ENCODE measurements at places on chromosomes 4 and X.

DNA sequence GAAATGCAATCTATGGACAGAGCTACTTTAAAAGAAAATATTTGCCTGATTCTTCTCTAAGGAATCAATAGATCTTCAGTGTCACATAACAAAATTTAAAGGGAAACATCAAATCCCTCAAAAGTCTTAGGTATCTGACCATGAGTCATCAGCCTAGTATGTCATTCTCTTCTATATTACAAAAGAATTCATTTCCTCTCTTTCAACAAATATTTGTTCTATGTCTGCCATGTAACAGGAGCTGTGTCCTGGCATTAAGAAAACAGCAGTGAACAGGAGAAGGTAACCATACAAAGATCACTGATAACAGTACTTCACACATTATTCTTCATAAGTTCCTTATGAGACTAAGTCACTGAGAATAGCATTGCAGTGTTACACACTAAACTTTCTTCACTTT, 243.6 kb upstream of the DKK2 start:
- no peak for DNase-seq

GRCh38 chrX:16946361-16946964, at the start of gene REPS2:
TSS of gene REPS2 (plus strand) at chrX:16946658. CDS start at chrX:16946862, 204 bp downstream.
- DNase-seq, result peak; percentile 82

- no peak for DNase-seq
Observed at GRCh38 chr4:57425610-57426009, 315.4 kb upstream of the IGFBP7 start.

- DNase-seq, result no peak
Observed at GRCh38 chrX:120365968-120366367, 4.1 kb downstream of the ATP1B4 start.

- DNase-seq, result no peak
Observed at GRCh38 chr4:1418494-1419285, 12.4 kb upstream of the NKX1-1 start.

DNA sequence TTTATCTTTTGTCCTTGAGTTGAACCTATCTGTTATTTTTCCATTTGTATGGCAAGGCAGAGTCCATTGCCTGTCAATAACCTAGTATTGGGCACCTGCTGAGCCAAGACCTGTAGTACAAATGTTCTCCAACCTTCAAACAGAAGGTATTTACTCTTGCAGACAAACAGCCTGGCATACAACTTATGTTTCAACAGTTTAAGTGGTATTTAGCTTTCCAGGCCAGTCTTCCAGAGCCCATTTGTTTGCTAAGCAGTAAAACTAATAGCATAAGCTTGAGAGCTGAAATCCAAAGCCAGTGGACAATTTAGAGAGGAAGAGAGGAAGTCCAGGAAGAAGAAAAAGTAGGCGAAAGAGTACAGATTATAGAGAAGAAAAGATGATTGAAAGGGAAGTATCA, 979.3 kb downstream of the GLUD2 start:
- no peak for DNase-seq

- no peak for DNase-seq
Observed at GRCh38 chr4:118765399-118765798, 70.5 kb downstream of the SEC24D start.

DNA sequence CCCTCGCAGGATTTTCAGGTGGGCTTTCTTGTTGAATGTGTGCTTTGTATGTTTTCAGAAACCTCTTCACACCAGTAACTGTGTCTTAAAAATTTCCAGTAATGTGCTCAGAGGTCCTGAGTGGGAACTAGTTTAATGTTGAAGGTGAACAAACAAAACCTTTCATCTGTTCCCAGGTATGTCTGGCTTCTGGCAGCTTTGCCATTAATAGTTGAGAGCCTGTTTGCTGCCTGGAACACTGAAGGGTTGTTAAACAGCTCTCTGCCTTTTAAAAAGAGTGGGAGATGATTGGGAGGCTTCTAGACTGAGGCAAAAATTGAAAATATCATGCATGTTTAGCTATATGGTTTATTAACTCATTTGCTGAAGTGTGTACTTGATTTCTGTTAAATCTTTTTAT, 161.2 kb upstream of the AGTR2 start:
- DNase-seq, result no peak

- no peak for DNase-seq
Observed at GRCh38 chr4:168119890-168120289, 27.6 kb downstream of the ANXA10 start.

DNA sequence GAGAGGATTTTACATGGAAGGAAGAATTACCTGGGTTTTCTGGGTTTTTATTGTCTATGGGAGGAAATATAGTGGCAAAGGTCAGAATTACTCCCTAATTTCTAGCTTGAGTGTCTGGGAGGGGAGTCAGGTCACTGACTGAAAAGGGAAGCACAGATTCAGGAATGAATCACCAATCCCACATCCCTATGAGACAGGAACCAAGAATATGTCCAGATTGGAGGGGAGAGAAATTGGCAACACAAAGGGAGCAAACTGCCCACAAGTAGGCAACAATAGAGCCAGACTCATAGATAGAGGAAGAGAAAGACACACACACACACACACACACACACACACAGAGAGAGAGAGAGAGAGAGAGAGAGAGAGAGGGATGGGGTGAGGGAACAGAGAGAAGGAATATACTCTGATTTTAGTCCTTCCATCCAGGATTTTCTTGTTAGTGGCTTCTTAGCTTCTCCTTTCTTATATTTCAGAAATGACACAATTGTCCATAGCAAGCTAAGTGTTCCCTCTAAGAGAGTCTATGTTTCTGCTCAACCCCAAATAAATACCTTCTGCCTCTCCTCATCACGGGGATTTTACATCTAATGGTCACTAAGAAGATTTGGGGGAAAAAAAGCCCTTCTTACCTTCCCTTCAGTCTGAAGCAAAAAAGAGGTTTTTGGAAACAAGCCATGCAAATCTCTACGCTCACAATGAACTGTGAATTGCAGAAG, 12.0 kb downstream of the P2RY10 start:
- no peak for DNase-seq

DNA sequence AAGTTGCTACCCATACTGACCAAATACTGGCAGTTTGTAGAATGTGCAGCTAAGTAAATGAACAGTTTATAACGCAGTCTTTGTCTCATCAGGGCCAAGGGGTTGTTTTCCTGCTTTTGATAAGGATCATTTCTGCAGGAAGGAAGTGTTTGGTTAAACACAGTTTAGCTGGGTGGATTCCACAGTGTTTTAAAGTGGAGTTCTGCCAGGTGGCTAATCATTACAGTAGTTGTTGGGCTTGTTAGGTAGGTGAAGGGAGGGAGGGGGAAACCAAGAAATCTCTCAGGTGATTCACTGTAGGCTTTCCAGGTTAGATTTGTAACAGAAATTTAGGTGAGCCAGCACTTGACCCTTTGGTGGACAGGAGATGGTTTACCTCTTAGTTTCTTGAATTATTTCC, 58.1 kb downstream of the FNIP2 start:
- DNase-seq, result no peak

DNA sequence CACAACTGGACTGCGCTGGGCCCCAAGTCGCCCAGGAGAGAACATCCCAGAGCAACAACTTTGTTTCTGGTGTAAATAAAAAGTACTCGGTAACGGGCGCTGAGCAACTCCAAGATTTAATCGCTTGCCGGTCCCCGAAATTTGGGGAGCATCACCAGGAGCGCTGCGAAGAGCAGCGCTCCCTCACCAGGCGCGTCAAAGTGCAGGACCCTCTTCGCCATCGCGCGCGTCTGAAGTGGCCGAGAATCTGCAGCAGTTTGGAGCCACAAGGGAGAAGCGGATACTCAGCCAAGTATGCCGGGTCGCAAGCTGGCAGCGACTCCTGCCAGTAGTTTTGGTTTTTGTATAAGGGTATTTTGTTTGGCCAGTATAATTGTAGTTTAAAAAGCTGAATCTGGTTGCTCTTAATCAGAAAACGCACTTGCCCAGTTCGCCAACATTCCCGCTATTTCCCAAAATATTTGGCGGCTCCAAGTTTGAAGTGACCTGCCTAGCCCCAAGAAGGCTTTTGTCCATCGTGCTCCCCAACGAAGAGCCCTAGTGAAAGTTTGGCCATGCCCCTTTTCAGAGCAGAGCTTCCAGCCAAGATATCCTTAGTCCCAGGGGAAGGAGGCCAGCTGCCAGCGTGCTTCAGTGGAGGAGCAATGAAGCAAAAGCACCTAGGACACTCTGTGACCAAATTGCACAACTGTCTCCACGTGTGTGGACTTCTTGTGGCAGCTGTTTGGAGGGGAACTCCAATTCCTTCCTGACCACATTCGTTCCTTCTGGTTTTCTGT, 557 bp upstream of the KDR start:
- no peak for DNase-seq

DNA sequence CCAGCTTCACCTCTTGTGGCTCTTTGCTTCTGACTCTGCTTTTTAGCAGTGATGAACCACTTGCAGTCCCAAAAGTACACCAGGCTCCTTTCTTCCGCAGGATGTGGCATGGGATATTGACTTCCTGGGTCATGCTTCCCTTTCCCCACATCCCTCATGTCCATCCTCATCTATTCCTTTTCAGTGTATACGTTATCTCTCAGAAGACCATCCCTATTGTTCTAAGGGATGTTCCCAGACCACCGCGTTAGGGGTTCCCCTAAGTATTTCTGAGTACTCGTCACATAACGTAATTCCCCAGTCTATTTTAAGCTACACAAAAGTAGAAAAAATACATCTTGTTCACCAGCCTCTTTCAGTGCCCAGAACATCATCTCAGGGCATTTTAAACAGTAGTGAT, 71.1 kb upstream of the NLGN4X start:
- DNase-seq, result no peak

- DNase-seq, result no peak
Observed at GRCh38 chrX:114584983-114585842, 1.3 kb downstream of the HTR2C start.

- DNase-seq, result no peak
Observed at GRCh38 chrX:130174045-130174704, 2.4 kb downstream of the RAB33A start.

DNA sequence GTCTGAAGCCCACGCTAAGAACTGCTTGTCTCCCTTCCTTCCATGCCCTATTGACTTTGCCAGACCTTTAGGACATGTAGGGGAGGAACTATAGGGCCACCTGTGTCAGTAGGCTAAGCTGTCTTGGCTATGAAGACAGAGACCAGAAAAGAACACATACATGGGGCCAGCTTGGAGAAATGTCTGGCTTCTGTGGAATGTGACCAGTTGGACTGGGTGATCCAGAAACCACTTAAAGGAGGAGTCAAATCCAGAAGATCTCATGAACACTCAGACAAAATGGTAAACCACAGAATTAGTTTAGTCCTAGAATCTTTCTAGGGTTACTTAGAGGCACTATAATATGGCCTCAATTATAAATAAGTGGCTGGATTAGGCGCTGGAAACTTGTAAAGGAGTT, 42.0 kb downstream of the PHKA2 start:
- DNase-seq, result no peak

DNA sequence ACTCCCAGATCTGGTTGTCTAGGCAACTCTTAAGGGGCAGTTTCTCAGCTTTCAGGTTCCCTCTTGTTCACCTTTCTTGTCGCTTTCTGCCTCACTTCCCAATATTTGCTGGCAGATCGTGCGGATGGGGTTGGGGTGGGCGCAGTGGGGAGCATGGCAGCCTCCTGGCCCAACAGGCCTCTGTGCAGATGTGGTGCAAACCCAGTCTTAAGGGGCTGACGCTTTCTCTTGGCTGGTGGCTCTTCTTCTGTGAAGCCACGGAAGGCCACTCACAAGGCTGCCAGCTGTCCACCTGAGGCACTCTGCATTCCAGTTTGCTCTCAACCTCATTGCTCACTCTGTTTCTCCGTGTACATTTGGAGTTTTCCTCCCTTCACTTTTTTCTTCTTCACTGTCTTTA, 61.7 kb downstream of the NBDY start:
- no peak for DNase-seq

- no peak for DNase-seq
Observed at GRCh38 chr4:67712650-67713528, 11.9 kb upstream of the UBA6 start.

DNA sequence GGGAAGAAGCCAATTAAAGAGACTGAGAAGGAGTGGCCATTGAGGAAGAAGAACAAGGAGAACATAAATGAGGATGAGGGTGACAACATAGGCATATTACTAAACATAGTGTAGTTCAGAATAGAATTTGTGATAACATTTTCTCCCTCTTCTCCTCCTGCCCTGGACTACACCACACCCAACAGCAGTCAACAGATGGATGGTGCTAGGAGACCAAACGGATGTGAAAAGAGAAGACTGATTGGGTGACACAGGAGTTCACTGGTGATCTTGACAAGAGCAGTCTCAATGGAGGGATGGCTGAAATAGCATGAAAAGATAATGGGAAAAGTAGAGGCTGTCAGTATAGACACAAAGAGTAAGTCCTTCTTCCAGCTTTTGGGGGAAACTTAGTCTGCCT, 226.5 kb upstream of the FGF13 start:
- no peak for DNase-seq

GRCh38 chrX:3585719-3586118, 127.7 kb downstream of the PRKX start:
- no peak for DNase-seq

DNA sequence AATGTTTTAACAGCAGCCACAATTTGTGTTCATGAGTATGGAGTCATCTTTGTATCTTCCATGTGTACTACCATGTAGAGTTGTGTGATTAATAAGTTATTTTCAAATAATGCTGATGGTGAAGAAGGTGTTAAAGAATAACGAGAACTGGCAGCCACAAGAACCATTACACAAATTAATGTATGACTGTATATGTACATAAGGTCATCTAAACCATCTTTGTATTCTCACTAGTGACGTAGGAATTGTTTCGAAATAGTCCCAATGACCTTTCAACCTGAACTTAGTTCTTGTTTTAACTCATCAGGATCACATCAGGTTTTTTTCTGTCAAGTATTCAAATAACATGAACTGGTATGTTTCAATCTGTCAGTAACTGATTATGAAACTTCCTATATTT, 48.3 kb upstream of the NOCT start:
- DNase-seq, result no peak

DNA sequence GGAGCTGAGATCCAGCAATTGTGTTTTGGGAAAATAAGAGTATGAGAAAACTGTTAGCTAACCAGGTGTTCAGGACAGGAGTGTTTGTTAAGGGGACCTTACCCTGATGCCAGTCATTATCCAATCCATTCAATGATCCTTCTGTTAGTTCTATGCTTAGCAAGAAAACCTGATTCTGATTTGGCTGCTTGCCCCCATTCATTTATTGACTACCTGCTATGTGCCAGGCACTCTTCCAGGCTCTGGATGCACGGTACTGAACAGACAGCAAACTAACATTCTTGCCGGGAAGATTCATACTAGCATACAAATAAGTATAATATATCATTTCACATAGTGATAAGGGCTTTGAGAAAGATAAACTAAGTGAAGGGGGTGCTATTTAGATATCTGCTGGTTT, 1.0 kb upstream of the MECP2 start:
- no peak for DNase-seq

DNA sequence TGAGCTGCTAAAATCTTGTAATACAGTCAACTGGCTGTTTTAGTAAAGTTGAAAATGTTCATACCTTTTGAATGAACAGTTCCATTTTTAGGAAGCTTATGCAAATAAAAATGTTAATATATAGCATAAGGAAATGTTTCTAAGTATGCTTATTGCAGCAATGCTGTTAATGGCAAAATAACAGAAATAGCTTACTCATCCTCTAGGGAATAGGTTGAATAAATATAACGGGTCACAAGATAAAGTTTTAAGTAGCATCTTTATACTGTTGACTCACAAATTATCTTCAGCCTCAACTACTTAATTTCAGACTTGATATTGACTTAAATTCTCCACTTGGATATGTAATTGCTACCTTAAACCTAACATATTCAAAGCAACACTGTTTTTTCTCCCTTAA, 27.7 kb downstream of the HERC3 start:
- DNase-seq, result no peak

- no peak for DNase-seq
Observed at GRCh38 chr4:69717778-69718177, 42.6 kb downstream of the SULT1B1 start.
